Activated T-helper 2 cell treated with anti-CD3 and anti-CD28 coated beads, Interferon-gamma antibody, Interleukin-2, Interleukin-4, amounts not matched to agents 10 μg/mL and 5 μg/mL and 100 μg/mL, durations not matched to agents 14 hours and 24 hours and 36 hours (primary cell): ENCODE measurements at places on chromosomes 2 and 18. TPM values are rescaled to one million over a fixed set of nuclear protein-coding genes. Genes with fewer than 3 reads are reported as not detected.

DNA sequence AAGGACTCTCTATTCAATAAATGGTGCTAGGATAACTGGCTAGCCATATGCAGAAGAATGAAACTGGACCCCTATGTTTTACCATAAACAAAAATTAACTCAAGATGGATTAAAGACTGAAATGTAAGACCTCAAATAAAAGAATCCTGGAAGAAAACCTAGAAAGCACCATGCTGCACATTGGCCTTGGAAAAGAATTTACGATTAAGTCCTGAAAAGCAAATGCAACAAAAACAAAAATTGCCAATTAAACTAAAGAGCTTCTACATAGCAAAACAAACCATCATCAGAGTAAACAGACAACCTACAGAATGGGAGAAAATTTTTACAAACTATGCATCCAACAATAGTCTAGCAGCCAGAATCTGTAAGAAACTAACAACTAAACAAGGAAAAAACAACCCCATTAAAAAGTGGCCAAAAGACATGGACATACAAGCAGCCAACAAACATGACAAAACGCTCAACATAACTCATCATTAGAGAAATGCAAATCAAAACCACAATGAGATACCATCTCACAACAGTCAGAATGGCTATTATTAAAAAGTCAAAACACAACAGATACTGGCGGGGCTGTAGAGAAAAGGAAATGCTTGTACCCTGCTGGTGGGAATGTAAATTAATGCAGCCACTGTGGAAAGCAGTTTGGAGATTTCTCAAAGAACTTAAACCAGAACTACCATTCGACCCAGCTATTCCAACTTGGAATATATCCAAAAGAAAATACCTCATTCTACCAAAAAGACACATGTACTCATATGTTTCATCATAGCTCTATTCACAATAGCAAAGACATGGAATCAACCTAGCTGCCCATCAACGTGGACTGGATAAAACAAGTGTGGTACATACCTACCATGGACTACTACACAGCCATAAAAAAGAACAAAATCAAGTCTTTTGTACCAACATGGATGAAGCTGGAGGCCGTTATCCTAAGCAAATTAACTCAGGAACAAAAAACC lies 30.6 kb downstream of the SEPTIN10 start:
- DNase-seq, result no peak

Gene SIGLEC15
- total RNA-seq, result not detected in 2 replicates

DNA sequence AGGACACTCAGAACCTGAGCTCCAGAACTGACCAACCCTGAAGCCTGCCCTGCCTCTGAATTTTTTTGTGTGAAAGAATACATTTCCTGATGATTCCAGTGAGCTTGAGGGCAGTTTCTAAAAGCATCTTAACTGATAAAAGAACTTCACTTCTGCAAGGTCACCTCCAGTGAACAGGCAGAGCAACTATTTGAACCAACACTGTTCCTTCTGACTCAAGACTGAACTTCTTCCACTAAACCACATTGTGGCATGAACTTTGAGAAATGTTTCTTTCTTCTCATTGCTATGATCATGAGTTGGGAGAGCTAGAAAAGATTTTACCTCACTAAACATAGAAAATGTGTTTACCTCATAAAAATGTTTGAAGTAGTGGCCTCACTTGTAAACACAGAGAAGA lies 83.8 kb upstream of the SERTAD2 start:
- DNase-seq, result no peak

Gene RASGRP3
- 1.5 and 2.5 TPM in 2 replicates for total RNA-seq

Gene SPDYA
- 1.5 and 1.8 TPM in 2 replicates for total RNA-seq

DNA sequence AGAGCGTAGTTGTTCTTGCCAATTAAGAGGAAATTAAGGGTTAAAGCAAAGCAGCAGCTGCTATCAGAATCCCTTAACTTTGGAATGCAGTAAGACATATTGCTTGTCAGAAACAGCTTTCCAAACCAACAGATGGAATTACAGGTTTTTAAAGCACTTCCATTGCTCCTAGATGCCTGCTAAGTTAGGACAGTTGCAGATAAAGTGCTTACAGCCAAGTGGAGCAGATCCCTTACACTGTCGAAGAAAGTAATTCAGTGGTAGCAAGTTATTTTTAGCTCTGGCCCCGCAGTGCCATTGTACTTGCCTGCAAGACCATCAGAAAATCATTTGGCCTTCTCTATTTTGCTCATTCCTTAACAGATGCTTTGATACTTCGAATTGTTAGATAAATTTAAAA lies 5.4 kb downstream of the PDK1 start:
- DNase-seq, result no peak

DNA sequence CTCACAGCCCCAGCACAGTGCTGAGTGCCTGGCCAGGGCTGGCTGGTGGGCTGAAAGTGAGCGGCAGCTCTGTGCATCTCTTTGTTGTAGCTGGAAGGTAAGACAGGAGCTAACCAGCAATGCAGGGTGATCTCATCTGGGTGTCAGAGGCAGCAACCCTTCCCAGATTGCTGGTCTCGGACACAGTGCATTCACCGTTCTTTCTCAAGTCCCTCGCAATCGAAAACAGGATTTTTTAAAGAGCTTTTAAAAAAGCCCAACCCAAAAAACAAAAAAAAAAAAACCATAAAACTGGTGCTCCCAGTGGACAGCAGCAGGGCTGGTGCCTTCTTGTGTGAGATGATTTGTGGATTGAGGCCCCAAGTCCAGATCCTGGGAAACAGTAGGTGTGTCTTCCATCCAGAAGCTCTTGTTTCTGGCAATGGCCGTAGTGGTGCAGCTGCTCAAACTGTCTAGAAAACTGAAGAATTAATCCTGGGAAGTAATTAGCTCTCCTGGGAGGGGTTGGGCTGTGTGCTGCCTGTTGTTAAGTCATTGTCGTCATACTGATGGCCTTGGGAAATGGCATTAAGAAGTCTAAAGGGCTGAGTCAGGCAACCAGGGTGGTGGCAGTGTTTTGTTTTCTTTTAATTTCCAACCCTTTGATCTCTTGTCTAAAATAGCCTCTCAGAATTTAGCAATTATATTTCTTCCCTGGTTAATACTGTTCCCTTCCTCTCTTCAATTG lies 156.7 kb downstream of the KLHL29 start:
- DNase-seq, result no peak

GRCh38 chr18:48862132-48862531 lies 88.6 kb downstream of the SMAD7 start:
- no peak for DNase-seq

Gene COL4A4
- total RNA-seq, result not detected in 2 replicates

- peak; percentile 7 for DNase-seq
These were observed 16.1 kb upstream of the ANKRD53 start for GRCh38 chr2:70962211-70962884.

DNA sequence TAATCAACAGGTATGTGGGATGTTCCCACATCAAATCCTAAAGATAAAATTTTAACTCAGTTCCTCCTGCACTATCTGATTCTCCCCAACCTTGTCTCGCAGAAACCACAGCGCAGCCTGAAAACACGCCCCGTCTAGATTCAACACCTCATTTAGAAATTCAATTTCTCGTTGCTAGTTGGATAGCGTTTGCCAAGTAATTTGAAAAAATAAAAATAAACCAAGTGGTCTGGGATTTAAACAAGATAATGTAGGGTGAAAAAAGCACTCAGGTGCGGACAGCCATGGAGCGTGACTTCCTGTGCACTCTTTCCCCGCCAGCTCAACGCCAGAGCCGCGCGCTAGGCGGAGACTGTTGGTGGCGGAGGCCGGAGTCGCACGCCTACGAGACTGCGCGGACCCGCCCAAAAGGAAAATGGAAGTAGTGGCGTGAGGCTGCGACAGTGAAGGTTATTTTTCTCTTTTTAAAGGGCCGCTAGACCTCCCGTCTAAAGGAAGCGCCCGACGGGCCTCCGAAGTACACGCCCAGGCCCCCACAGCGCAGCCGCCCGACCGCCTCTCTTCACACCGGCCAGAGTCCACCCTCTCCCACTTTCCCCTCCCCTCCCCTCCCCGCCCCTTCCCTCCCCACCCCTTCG lies 615 bp upstream of the CCNT2 start:
- DNase-seq, result peak; percentile 90

Gene CHRNG
- not detected in 2 replicates for total RNA-seq

GRCh38 chr2:217902379-217903141 lies 100.2 kb downstream of the TNS1 start:
- no peak for DNase-seq

DNA sequence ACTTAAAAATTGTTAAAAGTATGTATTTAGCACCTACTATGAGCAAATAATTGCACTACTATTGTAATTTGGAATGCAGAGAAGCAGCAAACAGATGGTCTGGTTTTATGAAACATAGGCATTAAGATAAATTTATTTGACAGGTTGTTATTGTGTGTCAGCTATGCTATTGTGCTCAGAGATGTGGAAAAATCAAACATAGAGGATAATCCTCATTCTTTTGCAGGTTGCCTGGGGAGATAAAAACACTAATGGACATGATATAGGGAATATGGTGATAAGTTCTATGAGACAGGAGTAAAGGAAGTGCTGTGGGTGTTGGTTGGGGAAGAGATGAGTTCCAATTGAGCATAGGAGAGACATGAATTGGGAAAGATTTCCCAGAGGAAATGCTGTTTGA lies 71.3 kb downstream of the PPP1R1C start:
- no peak for DNase-seq

Gene CDH20
- not detected in 2 replicates for total RNA-seq

GRCh38 chr18:76475450-76476194 lies 19.4 kb downstream of the ZNF516 start:
- DNase-seq, result no peak

DNA sequence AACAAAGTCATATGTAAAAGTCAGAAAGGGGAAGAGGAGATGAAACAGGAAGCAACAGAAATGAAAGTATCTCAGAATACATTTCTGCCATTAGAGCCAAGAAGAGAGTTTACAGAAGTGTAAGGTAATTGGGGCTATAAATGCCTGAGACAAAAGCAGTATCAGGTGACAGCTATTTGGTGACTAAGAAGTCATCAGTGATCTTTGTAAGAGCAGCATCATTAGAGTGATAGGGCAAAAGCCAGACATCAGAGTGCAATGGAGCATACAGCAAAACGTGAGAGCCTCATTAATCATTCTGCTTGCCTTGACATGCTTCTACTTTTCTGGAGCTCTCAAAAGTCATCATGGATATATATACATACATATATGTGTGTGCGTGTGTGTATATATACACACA lies 804.7 kb upstream of the PIK3C3 start:
- DNase-seq, result no peak

Gene SKA1
- total RNA-seq, result 23.5 and 23.6 TPM in 2 replicates

GRCh38 chr2:147714582-147714981 lies 130.2 kb upstream of the ACVR2A start:
- no peak for DNase-seq

- no peak for DNase-seq
These were observed 201.6 kb downstream of the ERBB4 start for GRCh38 chr2:212337036-212337435.

GRCh38 chr2:111654829-111655228 lies 229.2 kb downstream of the ANAPC1 start:
- DNase-seq, result no peak

- no peak for DNase-seq
These were observed 45.9 kb downstream of the RPIA start for GRCh38 chr2:88737385-88737784.
